ENCODE measurements at places on chromosomes 5 and 9. TPM values are rescaled to one million over a fixed set of nuclear protein-coding genes. Genes with fewer than 3 reads are reported as not detected.

TBC1D2 gene
- 24.6 TPM for polyA plus RNA-seq

C5orf63 gene
- 21.5 TPM for polyA plus RNA-seq

DNA sequence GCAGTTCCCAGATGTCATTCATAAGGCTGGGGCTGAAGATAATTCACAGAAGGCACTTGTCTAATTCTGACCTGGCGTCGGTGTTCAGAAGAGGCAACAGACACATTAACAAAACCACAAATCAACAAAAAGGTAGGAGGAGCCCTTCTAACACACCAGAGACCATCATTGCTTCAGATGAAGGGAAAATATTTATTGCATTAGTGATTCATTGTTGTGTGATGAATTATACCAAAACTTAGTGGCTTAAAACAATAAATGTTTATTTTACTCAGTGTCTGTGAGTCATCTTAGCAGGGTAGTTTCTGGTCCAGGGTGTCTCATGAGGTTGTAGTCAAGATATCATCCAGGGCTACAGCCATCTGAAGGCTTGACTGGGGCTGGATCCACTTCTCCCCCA is 91.3 kb upstream of the KIF2A start:
- DNase-seq = no peak

HRH2 gene
- polyA plus RNA-seq = 7.3 TPM

DNA sequence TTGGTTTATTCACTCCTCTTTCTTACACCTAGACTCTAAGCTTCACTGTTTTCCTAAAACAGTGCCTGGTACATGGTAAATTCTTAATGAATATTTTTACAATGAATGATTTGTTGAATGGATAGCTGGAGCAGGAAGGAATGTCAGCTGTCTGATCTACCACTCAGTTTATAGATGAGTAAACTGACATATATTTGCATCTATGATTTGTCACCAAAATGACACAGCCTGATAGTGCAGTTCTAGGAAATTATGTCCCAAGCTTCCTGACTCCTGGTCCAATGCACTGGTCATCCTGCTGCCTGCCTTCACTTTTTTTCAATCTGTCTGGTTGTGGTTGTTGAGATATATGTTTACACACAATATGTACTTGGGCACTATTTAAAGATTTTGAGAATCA is 651.7 kb upstream of the WWC1 start:
- DNase-seq = no peak

WDR31 gene
- 6.5 TPM for polyA plus RNA-seq

DNA sequence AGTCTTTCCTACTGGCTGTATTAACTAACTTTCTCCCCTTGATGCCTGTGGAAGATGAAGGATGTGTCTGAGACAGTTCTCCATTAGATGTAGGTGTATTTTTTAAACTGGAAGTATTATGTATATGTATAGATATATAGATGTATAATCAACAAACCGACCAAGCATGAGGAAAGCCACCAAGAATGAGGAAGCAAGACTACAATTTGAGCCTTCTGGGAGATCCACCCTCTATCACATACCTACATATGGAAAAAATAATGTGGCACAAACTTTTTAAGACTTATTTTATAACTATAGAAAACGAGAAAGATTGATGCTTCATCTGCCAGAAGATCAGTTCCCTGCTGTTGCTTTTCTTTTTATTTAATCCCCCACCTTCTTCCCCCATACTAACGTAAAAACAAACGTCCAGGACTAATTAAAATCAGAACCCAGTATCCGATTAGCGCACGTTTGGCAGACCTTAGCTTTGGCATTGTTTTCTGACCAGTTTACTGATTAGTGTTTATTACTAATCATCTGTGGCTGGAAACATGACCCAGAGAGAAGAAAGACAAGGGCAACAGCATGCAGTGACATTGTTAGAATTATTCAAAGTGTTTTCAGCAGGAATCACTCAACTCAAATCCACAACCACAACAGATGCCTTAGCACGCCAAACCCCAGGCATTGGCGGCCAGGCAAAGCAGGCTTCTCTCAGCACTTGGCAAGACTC is 490.2 kb downstream of the EBF1 start:
- no peak for DNase-seq

SFXN1 gene
- polyA plus RNA-seq = 35.4 TPM

GRCh38 chr9:108844856-108845255 is 10.9 kb downstream of the ACTL7B start:
- no peak for DNase-seq

GRCh38 chr9:110030632-110031031 is 177.3 kb downstream of the C9orf152 start:
- DNase-seq = no peak
